Choroid plexus epithelial cell (primary cell): ENCODE measurements at places on chromosomes 7 and 10.

GRCh38 chr7:95035295-95035694, 127.9 kb downstream of the PPP1R9A start:
- DNase-seq, result no peak

GRCh38 chr7:75619636-75620035, 119.1 kb downstream of the HIP1 start:
- DNase-seq, result no peak

DNA sequence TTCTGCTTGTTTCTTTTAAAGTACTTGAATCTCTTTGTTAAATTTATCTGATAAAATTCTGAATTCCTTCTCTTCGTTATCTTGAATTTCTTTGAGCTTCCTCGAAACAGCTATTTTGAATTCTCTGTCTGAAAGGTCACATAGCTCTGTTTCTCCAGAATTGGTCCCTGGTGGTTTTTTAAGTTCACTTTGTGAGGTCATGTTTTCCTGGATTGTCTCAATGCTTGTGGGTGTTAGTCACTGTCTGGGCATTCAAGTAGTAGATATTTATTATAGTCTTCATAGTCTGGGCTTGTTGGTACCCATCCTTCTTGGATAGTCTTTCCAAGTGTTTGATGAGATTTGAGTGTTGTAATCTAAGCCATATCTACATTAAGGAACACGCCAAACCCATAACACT, 1060.6 kb downstream of the LRMDA start:
- peak; percentile 94 for DNase-seq

- no peak for DNase-seq
Observed at GRCh38 chr7:158077934-158078910, 509.4 kb downstream of the PTPRN2 start.

GRCh38 chr10:126124046-126124445, 227.7 kb downstream of the FANK1 start:
- DNase-seq, result no peak

DNA sequence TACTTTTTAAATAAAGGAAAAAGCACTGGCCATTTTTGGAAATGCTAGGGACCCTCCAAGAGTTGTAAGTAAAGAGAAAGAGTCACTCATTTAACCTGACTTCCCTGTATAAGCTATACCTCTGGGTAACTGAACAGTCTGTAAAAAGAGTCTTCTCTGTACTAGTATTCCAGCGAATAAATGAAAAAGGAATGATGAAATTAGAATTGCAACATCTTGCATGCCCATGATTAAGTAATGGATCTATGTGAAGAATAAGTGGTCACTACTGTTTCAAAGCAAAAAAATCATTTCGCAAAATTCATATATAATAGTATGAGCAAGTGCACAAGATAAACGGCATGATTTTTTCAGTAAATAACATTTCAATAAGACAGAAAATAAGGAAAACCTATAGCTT, 116.8 kb downstream of the ZFAND4 start:
- peak; percentile 51 for DNase-seq

GRCh38 chr10:11856678-11857077, 33.5 kb downstream of the PROSER2 start:
- no peak for DNase-seq

GRCh38 chr10:93180482-93180931, 106.8 kb downstream of the CYP26A1 start:
- no peak for DNase-seq

- DNase-seq, result no peak
Observed at GRCh38 chr7:157538321-157538720, 201.5 kb downstream of the DNAJB6 start.

- DNase-seq, result no peak
Observed at GRCh38 chr7:151806952-151807775, 69.8 kb downstream of the PRKAG2 start.

GRCh38 chr7:37069336-37069735, 345.0 kb upstream of the AOAH start:
- no peak for DNase-seq

- DNase-seq, result no peak
Observed at GRCh38 chr7:67505449-67505848, 508.8 kb downstream of the TYW1 start.

GRCh38 chr10:128645486-128645885, 519.3 kb upstream of the MKI67 start:
- DNase-seq, result no peak

DNA sequence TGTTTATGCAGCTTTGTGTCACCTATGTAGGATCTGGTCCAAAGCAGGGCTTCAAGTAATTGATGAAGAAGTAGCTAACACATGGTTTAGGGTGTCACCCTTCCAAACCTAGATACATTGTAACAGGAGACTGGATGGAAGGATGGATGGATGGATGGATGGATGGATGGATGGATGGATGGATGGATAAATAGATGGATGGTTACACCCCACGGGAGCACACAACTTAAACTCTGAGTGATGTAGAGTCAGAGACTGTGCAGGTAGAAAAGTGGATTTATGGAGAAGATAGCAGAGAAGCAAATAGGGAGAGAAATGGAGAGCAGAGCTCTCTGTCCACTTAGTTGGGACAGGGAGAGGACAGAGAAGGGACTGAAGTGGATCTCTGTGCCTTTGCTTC, 78.4 kb downstream of the NHLRC2 start:
- DNase-seq, result no peak

- DNase-seq, result peak; percentile 53
Observed at GRCh38 chr7:140903741-140904480, 20.8 kb downstream of the BRAF start.

GRCh38 chr7:16136896-16137295, 284.4 kb downstream of the CRPPA start:
- peak; percentile 16 for DNase-seq

- no peak for DNase-seq
Observed at GRCh38 chr10:46091828-46092523, 45.9 kb upstream of the MSMB start.

DNA sequence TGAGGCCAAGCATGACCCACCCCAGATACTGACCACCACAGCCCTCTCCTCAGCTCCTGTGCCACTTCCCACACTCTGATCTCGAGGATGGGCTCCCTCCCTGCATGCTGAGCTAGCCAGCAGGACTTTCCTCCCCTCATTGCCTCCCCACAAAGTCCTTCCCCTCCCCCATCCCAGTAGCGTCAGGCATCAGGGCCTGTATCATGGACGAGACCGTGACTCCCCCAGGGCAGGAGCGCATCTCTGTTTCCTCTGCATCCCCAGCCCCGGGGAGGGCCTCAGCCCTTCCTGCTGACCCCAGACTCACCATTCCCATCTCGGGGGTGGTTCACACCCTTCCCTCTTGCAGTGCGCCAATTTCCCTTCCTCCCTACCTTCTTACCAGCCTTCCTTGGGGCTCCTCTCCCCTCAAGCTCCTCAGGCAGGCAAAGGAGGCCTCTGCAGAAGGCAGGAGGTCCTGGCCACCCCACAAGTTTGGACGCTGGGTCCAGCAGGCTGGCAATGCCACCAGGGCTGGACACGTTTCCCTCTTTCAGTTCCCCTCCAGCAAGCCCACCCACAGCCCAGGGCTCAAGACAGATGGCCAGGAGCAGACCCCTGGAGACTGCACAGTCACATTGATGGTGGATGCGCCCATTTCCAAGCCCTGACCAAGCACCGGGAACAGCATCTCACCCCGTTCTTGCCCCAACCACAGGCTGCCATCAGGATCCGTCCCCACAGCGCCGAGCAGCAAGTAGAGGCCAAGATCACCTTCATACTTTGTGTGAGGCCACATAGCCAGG, 36.5 kb downstream of the GRID1 start:
- no peak for DNase-seq

- DNase-seq, result peak; percentile 79
Observed at GRCh38 chr7:66894463-66895080, 26.5 kb upstream of the TMEM248 start.
